ENCODE measurements at places on chromosomes 6 and 20. TPM values are rescaled to one million over a fixed set of nuclear protein-coding genes. Genes with fewer than 3 reads are reported as not detected.

DNA sequence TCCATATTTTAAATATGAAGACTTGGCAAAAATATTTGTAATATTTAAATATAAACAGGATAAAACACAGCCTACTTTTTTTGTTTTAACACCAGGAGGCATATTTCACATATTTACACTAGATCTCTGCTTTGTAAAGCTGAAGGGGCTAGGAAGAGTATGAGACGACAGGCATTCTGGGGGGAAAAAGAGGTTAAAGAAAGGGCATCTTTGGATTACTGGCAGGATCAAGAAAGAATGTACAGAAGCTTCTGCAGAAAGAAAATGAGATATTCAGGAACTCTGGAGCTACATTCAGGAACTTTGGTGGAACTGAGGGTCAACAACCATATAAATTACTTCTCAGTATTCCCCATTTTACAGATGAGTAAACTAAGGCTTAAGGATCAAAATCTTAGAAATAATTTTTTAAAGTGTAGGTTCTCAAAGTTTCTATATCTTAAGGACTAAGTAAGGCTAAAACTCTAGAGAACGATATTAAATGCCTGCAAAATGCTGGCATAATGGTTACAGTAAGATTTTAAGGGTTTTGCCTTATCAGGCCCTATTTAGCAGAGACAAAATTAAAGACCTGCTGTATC is 156.5 kb downstream of the CDK19 start:
- H3K27ac ChIP-seq = no peak overlapping the region
- DNase-seq = no peak
- no peaks in the 10 kb centered on the region for H3K36me3 ChIP-seq
- no peak overlapping the region for H3K4me3 ChIP-seq
- no peaks in the 10 kb centered on the region for H3K27me3 ChIP-seq

Gene SLC17A4
- not detected for total RNA-seq

DNA sequence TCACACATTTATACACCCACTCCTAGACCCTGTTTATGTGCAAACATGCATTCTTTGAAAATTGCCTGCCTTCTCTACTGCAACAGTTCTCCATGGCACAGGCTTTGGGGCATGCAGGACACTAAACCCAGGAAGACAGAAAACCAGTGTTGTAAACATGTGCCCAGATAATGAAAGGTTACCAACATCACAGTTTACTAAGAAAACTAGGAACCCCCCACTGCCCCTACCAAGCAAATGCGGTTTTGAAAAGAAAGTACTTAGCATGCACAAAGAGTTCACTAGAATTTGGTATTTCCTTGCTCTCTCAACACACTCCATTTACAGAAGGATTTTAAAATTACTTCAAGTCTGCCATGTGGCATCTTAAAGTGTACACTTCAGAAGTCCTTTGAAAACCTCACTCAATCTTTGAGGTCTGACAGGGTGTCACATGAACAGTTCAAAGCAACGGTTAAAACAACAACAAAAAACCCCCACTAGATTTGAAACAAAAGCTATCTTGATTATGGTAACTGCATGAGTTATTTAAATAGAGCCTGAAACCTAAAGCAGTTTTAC is 245.0 kb downstream of the GMPR start:
- no peak overlapping the region for H3K4me3 ChIP-seq
- no peak for DNase-seq
- H3K36me3 ChIP-seq = peaks cover 14% of the 10 kb centered on the region
- H3K27me3 ChIP-seq = no peaks in the 10 kb centered on the region
- H3K4me1 ChIP-seq = peaks cover 3% of the 10 kb centered on the region

- H3K4me1 ChIP-seq = no peaks in the 10 kb centered on the region
- no peaks in the 10 kb centered on the region for H3K36me3 ChIP-seq
- H3K4me3 ChIP-seq = no peak overlapping the region
- H3K27me3 ChIP-seq = no peaks in the 10 kb centered on the region
Measured at GRCh38 chr6:81997090-81997926, 244.8 kb upstream of the TENT5A start.

Gene KHDRBS2
- total RNA-seq = not detected

All from right atrium auricular region (tissue), 2 donors.